ENCODE measurements at places on chromosomes 12 and 14.

DNA sequence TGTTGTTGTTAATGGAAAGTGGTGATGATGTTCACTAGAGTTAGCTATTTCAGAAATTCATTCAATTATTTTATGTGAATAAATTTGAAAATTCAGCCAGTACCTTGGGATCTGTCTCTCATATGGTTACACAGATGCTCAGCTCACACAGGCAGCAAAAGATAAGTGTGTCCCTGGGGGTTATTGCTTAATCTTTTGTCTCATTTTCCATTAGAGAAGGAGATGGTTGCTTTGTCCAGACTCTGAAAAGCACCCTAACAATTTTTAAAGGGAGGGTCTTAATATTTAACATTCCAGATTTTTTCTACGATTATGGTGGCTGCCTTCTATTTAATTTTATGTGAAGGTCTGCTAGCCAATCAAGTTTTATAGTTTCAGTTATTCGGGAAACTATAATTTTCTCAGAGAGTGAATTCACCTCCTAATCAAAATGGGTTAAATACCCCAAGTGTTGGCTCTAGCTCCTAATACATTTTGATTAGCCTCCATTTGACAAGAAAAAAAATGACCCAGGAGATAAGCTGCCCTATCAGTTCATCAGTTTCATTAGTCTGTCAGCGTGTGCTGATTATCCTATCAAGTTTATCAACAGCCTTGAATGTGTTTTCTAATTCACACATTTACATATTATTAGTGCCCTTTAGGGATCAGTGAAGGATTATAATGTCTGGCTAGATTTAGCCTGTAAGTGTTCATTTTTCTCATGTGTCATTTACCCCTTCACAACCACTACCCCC is 282.1 kb downstream of the TMTC2 start:
- DNase-seq, result no peak

GRCh38 chr12:97984974-97985580 is 522.5 kb downstream of the RMST start:
- DNase-seq, result no peak

- no peak for DNase-seq
Observed at GRCh38 chr12:123013185-123014095, 33.0 kb downstream of the ARL6IP4 start.

DNA sequence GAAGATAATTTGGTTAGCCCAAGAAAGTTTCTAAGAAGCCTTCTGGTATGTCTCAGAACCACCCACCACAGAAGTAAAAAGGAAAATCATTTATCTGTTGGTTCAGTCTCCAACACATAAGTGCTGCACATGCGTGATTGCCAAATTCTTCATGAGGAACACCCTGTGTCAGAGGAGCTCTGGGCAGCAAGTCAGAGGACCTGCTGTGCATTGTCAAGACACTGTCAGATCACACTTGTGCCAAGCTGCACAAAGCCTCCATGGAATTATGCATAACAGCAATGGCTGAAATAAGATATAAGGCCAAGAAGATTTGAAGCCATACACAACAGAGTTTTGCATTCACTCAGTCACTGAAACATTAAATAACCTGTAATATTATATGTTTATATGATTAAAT is 1304.7 kb upstream of the FLRT2 start:
- no peak for DNase-seq

GRCh38 chr12:70400124-70400523 is 34.0 kb downstream of the KCNMB4 start:
- no peak for DNase-seq

DNA sequence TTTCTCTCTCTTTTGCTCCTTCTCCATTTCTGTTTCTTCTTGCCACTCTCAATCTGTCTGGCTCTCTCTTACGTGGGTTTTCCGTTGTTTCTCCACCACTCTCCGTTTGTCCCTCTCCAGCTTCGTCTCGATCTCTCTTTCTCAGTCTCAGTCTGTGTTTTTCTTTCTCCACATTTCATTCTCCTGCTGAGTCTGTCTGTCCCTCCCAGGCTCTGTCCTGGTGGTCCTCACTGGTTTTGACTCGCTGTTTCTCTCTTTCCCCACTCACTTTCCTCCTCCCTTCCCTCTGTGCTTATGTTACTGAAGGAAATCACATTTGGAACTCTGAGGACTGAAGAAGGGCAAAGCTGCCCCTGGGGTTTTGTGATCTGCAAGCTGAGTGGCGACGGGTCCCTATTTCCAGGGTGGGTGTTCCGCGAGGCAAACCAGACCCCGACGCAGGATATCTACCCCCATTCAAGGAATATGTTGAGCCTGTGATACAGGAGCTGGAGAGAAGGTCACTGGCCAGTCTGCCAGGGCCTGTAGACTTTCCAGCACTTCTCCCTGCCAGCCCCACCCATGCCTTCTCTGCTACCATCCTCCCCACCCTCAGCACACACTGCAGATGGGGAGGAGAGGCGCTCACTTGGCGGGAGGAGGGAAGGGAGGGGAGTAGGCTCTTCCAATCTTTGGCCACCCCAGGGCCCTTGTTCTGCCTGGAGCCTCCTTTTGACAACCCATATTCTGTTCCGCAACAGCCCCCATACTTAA is 102.7 kb upstream of the MAP1LC3B2 start:
- no peak for DNase-seq

GRCh38 chr12:71158361-71158882 is 623 bp upstream of the TSPAN8 start:
- DNase-seq, result no peak

- no peak for DNase-seq
Observed at GRCh38 chr14:92832137-92832700, 38.1 kb downstream of the GOLGA5 start.

- no peak for DNase-seq
Observed at GRCh38 chr14:61811882-61812346, 49.7 kb downstream of the SNAPC1 start.

GRCh38 chr12:70590051-70590450 is 47.2 kb downstream of the PTPRB start:
- no peak for DNase-seq

DNA sequence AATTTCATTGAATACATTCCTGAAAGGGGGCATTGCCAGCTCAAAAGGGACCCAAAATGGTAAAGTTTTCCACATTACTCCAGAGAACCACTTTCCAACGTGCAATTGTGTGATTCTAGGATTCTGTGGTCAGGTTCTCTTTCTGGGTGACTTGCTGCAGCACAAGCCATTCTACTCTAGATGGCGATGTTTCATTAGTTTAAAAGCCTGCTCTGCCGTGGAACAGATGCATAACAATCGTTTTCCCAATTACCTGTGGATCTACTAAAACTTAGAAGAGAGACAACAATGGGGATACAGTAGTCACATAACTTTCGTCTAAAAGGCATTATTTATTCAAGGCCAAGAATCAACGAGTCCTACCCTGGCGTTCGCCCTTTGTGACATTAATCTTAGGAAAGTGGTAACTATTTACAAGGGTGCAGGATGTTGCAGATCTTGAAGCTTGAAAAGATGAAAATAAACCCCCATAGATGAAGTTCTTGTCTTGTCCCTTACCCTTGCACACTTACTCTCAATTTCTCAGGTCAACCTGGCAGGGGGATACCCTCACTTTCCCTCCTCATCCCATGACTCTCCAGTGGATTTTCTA is 400.9 kb downstream of the SNAPC1 start:
- DNase-seq, result no peak
